ENCODE measurements at places on chromosomes 2 and 18.

DNA sequence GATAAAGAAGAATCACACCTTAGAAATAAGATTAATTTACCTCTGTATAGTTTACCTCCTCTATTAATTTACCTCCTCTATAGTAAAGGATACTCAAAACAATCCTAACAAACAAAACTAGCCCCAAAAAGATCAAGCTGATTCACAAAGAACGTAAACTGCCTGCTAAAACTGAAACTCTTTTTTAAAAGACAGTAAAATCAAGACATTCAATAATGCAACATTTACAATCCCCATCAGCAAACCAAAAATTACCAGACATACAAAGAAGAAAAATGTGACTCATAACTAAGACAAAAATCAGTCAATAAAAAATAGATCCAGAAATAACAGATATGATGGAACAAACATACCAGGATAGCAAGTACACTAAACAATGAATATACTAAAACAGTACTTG, 215.7 kb downstream of the ZEB2 start:
- no peak for DNase-seq

DNA sequence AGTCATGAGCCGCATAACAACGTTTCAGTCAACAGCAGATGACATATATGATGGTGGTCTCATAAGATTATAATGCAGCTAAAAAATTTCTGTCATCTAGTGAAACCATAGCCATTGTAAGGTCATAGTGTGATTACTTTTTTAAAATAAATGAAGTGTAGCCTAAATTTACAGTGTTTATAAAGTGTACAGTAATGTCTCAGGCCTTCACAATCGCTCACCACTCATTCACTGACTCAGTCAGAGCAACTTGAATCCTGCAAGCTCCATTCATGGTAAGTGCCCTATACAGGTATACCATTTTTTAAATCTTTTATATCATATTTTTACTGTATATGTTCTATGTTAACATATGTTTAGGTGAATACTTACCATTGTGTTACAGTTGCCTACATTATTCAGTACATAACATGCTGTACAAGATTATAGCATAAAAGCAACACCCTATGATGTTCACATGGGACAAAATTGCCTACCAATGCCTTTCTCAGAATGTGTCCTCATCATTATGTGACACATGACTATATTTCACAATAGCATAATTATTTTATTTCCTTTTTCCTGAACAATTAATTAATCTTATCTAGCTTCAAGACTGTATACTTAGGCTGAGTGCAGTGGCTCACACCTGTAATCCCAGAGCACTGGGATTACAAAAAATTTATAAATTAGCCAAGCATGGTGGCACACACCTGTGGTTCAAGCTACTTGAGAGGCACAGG, 1115.9 kb upstream of the ZEB2 start:
- no peak for DNase-seq

GRCh38 chr2:235021752-235022151, 69.9 kb downstream of the SH3BP4 start:
- DNase-seq, result no peak

- no peak for DNase-seq
Measured at GRCh38 chr2:148954536-148954935, 79.5 kb downstream of the KIF5C start.

DNA sequence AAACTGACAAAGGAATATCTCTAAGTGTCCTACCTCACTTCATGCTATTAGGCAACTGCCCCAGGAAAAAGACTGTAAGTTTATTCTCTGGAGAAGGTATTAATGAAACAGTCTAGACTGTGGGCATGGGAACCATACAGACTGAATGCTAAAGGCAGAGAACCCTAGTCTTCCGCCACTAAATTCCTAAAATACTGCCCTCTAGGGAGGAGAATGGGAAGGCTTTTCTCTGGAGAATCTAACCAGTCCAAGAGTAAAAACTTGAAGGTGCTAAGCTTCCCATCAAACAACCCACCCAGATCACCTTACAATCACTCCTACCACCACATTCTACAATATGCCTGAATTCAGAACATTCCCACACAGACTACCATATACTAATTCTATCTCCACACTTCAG, 3.4 kb downstream of the SRBD1 start:
- DNase-seq, result no peak

DNA sequence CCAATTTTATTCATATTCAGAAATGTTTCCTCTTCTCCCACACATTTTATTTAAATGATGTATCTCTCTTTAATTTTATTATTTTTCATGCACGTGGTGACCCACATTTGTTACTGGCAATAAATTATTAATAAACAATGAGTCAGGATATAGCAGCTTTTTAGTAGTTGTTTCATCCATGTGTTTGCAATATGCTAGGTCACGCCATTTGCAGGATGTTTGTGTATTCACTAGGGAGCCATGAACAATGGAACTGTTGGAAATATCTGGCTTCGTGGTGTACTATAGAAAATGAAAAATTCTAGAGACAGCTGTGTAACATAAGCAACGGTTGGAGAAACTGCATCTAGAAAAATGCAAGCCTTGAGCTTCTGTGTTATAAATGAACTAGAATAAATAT, 176.0 kb upstream of the COL3A1 start:
- no peak for DNase-seq

DNA sequence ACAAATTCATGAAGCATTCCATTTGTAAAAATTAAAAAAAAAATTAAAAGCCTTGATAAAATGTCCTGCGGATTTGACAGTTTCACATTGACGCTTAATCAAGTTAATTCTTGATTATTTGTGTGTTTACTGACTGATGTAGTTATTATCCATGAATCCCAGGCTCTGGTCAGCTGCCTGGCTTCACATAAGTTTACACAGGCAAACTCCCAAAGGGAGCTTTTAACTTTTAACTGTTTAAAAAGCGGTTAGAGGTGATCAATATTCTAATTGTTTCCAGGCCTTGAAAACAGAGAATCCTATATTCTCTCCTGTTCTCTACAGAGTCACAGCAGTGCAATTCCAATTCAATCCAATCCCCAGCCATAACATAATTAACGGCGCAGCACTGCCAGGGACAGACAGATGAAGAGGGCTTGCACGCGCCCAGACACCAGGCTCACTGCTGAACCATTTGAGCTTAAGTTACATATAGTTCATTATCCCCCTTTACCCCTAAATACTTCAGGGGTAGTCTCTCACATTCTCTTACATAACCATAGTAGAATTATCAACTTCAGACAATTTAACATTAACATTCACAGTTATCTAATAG, 47.5 kb downstream of the ATP8B1 start:
- no peak for DNase-seq

GRCh38 chr2:236367506-236368289, 103.5 kb upstream of the ASB18 start:
- no peak for DNase-seq

GRCh38 chr18:13235421-13235831, 16.9 kb downstream of the LDLRAD4 start:
- DNase-seq, result peak; percentile 4

DNA sequence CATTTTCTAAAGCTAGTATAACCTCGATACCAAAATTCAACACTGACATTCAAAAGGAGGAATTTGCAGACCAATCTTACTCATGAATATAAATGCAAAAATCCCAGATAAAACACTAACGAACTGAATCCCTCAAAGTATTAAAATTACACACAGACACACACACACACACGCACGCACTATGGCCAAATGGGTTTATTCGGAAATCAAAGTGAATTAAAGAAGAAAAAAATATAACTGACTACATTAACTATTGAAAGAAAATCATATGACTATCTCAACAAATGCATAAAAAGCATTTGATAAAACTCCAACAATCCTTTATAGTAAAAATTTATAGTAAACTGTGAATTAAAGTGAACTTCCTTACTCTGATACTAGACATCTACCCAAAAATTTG, 97.9 kb upstream of the HNRNPA3 start:
- DNase-seq, result no peak

GRCh38 chr2:20641123-20641985, 9.5 kb downstream of the HS1BP3 start:
- no peak for DNase-seq

GRCh38 chr2:134778372-134778771, 59.6 kb upstream of the TMEM163 start:
- DNase-seq, result no peak

DNA sequence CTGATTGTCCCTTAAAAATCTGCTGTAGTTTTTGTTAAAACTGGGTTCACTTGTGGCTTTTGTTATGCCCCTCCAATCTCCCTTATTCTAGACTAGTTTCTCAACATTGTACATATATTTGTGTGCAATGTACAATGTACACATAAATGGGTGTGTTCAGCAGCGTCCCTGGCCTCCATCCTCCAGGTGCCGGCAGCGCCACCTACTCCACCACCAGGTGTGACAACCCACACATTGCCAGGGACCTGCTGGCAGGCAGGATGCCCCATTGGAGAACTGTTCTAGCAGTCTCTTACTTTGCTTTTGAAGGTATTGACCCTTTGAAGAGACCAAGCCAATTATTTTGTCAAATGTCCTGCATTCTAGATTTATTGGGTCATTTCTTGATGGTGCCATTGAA, 75.4 kb downstream of the SH3RF3 start:
- DNase-seq, result no peak

DNA sequence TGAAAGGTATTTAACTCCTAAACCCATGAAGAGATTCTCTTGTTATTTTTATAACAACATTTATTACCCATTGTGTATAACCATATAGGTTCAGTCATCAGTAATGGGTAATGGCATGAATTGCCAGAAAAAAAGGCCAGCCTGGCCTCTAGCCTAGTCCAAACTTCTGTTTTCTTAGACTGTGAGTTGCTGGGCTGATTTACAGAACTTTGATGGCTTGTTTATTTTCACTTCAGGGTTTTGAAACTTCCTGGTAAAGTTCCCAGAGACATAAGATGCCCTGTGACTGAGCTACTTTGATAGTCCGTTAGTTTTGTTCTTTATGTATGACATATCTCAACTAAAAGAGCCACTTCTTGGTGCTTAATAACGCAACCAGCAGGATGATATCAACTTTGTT, 164.8 kb downstream of the METTL4 start:
- DNase-seq, result no peak

GRCh38 chr2:46067501-46068305, 229.5 kb upstream of the EPAS1 start:
- no peak for DNase-seq

- DNase-seq, result no peak
Measured at GRCh38 chr18:48565105-48565504, 26.3 kb downstream of the CTIF start.

DNA sequence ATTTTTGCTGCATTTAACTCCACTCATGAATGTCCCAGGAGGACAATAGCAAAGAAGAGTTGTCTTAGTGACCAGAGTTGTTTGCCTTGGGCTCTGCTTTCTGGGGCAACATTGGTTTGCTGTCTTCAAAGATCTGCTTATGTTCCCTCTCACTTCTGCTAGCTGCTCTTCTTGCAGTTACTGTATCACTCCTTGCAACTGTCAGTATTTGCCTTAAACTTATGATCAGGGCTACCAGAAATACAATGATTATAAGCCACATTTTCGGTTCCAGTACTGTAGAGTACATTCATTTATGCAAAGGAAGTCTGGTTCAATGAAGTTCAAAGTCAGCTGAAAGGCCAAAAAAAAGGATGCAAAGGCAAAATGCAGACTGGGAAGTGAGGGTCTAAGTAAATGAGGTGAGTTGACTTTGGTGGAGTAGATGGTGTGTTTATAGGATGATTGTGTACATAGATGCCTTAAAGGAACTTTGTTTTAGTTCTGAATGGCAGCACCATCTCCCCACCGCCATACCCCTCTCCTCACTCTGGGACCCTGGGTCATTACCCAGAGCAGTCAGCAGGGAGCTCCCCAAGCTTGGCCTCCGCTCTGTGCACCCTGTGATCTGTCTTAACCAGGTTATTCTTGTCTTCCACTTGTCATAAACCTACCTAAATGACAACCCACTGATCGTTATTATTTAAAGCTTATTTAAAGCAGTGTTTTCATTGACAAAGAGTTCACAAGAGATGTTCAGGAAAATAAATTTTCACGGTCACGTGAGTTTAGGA, 236.0 kb downstream of the DOK6 start:
- peak; percentile 28 for DNase-seq

- no peak for DNase-seq
Measured at GRCh38 chr18:5253910-5254309, 41.6 kb downstream of the ZBTB14 start.

GRCh38 chr2:70850925-70851324, 15.3 kb upstream of the CD207 start:
- no peak for DNase-seq

GRCh38 chr18:52715991-52716390, 376.0 kb downstream of the DCC start:
- no peak for DNase-seq

- DNase-seq, result peak; percentile 66
Measured at GRCh38 chr2:10493634-10494281, 45.6 kb upstream of the ODC1 start.

DNA sequence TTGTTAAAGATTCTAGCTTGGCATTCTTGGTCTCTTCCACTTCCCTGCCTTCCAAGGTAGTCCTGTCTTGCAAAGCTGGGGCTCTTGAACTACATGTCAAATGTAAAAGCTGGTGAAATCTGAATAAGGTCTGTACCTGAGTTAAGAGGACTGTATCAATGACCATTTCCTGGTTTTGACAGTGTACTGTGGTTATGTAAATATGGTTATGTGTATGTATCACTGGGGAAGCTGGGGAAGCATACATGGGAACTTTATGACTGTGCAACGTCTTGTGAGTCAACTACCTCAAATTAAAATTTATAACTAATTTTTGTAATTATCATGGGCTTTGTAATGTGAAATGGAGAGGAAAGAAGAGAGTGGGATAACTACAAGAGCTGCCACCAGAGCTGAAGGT, 81.7 kb downstream of the COL4A4 start:
- no peak for DNase-seq

GRCh38 chr2:236250286-236250685, 13.9 kb downstream of the ASB18 start:
- DNase-seq, result no peak

GRCh38 chr2:15964936-15965563, 24.7 kb downstream of the MYCN start:
- DNase-seq, result no peak

DNA sequence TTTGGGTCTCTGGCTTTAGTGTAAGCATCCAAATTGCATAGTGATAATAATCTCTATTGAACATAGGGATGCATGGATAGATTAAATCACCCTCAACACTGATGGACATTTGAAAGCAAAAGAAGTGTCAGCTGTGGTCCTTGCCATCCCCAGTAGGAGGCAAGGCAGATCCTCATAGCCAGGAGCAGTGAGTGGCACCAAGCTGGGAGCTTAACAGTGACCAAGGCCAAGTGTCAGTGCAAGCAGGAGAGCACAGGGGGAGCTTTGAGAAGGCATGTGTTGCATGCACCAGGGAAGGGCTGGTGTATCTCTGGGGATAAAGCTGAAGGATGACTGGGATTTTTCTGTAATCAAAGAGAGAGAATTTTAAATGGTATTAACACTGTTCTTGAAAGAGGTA, 14.7 kb downstream of the SLC14A1 start:
- no peak for DNase-seq

- no peak for DNase-seq
Measured at GRCh38 chr18:23057096-23057495, 78.2 kb upstream of the CABLES1 start.

DNA sequence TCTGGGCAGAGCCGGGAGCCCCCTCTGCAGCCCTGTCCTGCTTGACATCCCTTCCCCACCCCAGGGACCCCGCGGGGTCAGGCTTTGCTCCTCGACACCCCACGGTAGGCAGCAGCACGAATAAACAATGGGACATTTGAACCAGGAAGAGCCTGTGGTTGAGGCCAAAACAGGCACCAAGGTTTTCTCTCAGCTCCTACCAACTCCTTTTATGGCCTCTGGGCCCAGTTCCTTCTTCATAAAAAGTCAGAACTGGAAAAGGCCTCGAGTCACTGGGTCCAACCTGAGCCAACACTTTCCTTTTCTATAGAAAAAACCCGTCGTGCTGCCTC, 20.6 kb downstream of the TEX44 start:
- DNase-seq, result peak; percentile 64
